ENCODE measurements at places on chromosomes 16 and 17.

- DNase-seq: no peak
Observed at GRCh38 chr17:9451934-9452333, 123.7 kb downstream of the STX8 start.

DNA sequence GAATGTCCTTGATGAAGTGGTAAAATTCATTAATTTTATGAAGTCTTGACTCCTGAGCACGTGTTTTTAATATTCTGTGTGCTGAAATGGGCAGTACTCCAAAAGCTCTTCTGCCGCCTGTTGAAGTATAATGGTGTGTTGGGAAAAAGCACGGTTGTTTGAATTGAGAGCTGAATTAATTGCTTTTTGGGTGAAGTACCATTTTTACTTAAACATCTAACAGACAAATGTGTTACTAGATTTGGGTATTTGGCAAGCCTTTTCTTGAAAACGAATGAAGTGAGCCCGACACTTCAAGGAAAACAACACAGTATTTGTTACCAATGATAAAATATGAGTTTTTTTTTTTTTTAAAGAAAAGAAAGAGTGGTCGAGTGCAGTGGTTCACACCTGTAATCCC lies 22.5 kb downstream of the WWP2 start:
- DNase-seq: no peak

- no peak for DNase-seq
Observed at GRCh38 chr17:41131979-41132378, 8.0 kb upstream of the KRTAP4-12 start.

GRCh38 chr17:60862482-60862881 lies 184.8 kb downstream of the BCAS3 start:
- DNase-seq: no peak

DNA sequence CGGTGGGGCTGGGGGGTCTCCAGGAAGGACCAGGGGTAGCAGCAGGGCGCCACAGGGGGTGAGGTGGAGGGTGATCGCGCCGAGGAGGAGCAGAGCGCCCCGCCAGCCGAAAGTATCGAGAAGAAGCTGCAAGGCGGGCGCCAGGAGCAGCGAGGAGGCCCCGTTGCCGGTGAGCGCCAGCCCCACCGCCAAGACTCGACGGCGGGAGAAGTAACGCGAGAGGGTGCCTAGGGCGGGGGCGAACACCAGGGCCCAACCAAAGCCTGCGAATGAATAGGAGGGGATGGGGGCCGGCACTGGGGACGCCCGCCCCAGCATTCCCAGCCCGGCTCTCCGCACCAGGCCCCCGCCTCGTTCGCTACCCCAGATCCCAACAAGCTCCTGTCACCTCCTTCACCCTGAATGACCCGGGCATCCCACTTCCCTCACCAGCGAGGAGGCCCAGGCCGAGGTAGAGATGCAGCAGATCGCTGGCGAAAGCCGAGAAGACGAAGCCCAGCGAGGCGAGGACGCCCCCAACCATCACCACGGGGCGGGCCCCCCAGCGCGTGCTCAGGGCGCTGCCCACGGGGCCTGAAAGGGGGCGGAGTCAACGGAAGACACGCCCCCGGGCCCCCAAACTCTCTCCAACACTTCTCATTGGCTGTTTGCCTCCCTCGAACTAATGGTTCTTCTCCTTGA lies 1.3 kb downstream of the SLC16A11 start:
- no peak for DNase-seq

- DNase-seq: peak; percentile 52
Observed at GRCh38 chr17:77186141-77186604, 45.4 kb downstream of the SEC14L1 start.

DNA sequence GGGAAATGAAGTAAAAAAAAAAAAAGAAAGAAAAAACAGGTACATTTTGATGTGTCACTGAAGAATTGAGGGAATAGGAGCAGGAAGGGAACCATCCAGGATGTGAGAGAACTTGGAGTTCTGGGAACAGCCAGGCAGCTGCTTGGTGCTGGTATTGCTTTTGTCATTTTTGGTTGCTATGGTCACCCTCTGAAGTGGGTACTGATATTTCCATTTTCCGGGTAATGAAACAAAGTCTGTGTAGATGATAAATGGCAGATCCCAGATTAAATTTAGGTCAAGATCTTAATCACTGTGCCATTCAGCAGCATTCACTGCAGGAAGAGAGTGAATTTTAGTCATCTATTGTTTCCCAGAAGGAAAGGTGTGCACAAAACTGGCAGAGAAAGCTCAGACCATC lies 93.6 kb downstream of the ABCA8 start:
- DNase-seq: no peak

DNA sequence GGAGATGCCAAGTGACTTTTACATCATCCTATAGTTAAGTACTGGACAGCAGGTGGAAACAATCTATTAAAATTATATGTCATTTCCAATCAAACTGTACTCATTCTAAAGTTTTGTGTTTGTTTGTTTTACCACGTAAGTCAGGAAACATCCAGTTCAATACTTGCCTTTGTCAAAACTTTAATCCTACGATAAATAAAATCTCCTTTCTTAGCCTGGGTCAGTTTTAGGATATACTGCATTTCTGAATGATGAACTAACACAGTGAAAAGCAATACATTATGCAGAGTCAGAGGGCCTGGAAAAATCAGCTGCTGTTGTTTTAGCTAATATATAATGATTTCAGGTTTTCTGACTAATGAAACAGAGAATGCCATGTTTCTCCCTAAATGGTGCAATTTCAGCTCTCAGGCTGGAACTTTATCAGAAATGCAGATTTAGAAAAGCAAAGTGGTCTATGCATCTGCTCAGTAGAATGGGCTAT lies 756.4 kb downstream of the CDH11 start:
- DNase-seq: no peak

DNA sequence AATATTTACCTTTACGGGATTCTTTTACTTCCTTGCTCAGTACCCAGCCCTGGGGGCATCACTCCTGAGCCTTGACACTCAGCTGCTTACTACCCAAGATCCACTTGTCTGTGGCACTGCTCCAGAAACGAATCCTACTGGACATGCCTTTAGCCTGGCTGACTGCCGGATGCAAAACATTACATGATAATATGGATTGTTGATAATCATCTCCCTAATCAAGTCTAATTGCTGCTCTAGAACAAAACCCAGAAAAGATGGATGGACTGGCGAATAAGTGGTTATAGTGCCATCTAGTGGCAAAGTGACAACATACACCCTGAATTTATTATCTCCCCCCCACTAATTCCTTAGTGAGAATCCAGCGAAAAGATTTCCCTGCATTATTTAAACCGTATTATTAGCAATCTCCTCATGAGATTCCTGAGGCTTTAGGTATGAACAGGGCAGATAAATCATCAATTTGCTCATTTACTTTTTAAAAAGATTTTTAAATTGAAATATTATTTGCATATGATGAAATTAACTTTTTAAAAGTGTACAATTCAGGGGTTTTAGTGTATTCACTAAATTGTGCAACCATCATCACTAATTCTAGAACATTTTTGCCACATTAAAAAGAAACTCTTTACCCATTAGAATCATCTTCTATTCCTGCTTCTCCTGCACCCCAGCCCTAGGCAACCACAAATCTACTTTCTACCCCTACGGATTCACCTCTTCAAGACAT lies 61.6 kb downstream of the RGS9 start:
- no peak for DNase-seq

GRCh38 chr16:3171181-3171854 lies 16.7 kb upstream of the OR1F1 start:
- DNase-seq: peak; percentile 52

DNA sequence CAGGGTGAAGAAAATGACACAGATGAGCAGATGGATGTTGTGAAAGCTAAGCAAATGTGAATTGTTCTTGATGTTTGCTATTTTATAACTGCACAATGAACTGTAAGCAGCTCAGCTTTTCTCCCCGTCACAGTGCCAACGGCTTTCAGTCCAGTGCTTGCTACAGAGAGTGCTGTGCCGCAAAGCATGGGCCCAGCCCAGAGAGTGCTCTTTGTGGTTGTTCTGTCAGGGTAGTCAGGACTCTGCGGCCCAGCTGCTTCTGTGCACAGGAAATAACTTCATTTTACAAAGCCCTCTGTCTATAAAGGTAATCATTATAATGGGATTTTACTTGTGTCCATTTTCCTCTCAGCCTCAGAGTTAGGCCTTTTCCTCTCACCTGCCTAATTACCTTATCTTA lies 39.1 kb downstream of the CDRT15 start:
- DNase-seq: no peak

GRCh38 chr17:62802561-62803205 lies 5.4 kb downstream of the MARCHF10 start:
- no peak for DNase-seq

DNA sequence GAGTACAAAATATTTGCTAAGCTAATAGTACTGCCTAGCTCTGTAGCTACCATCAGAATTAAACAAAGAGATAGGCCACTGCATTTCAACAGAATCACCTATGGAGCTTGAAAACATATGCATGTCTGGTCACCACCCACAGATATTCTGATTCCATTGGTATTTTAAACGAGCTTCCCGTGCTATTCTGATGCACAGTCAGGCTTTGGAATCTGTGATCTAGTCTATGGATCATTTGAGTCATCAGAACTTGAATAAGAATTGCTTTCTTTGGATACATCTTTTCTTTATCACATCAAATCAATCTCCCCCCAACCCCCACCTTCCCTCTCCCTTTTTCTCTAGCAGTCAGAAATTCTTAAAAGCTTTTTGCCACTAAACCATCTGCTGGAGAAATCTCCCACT lies 124.7 kb downstream of the NPIPB5 start:
- no peak for DNase-seq

- no peak for DNase-seq
Observed at GRCh38 chr16:86578061-86578599, at the start of gene FOXL1. FOXL1 (plus strand) TSS chr16:86578549; CDS start chr16:86578724, 175 bp downstream.

DNA sequence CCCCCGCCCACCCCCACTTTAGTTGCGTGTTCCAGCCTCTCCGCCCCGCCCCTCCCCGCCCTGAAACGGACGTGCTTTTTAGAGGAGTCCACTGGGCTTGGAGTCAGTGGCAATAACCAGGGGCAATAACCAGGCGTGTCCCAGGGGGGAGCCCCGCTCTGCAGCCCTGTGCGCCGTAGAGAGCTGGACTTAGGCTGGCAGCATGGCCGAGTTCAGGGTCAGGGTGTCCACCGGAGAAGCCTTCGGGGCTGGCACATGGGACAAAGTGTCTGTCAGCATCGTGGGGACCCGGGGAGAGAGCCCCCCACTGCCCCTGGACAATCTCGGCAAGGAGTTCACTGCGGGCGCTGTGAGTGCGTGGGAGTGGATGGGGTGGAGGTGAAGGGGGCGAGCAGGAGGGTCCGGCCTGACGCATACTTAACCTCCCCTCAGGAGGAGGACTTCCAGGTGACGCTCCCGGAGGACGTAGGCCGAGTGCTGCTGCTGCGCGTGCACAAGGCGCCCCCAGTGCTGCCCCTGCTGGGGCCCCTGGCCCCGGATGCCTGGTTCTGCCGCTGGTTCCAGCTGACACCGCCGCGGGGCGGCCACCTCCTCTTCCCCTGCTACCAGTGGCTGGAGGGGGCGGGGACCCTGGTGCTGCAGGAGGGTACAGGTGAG lies at the start of gene ALOX15B:
ALOX15B (plus strand) TSS at position 106 of the 657 bp plus-strand sequence; CDS start at position 203, 97 bp downstream.
- DNase-seq: no peak

DNA sequence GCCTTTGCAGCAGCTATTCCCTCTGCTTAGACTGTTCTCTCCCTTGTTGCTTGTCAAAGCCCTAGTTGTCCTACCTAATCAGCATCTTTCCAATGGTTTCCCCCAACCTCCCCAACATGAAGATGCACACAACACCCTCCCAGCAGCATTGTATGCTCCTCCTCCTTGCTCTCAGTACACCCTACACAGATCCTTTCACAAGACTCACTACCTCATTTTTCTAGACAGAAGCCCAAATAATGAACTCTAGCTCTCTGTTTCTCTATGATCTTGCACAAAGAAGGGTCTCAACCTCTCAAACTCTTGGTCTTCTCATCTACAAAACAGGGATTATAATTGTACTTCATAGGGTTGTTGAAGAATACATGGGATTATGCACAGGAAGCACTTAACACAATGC lies 19.4 kb downstream of the PSME3IP1 start:
- no peak for DNase-seq

- DNase-seq: no peak
Observed at GRCh38 chr16:57616876-57617275, 11.6 kb upstream of the ADGRG1 start.

DNA sequence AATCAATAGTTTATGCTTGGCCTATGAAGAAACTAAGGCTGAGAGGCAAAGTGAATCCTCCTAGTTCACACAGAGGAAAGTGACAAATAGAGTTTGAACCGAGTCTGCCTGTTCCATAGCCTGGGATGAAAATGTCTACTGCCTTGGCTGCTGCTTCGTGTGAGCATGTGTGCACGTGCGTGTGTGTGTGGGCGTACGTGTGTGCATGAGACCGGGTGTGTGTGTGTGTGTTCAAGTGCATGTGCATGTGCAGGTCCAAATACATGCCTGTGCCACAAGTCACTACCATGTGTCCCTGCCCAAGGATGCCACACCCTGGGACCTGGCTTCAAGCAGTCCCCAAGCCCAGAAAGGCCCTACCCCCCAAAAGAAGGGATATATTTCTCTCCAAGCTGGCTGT lies 13.6 kb downstream of the SEZ6 start:
- DNase-seq: no peak

- DNase-seq: no peak
Observed at GRCh38 chr16:49337814-49338350, 35.7 kb upstream of the C16orf78 start.

DNA sequence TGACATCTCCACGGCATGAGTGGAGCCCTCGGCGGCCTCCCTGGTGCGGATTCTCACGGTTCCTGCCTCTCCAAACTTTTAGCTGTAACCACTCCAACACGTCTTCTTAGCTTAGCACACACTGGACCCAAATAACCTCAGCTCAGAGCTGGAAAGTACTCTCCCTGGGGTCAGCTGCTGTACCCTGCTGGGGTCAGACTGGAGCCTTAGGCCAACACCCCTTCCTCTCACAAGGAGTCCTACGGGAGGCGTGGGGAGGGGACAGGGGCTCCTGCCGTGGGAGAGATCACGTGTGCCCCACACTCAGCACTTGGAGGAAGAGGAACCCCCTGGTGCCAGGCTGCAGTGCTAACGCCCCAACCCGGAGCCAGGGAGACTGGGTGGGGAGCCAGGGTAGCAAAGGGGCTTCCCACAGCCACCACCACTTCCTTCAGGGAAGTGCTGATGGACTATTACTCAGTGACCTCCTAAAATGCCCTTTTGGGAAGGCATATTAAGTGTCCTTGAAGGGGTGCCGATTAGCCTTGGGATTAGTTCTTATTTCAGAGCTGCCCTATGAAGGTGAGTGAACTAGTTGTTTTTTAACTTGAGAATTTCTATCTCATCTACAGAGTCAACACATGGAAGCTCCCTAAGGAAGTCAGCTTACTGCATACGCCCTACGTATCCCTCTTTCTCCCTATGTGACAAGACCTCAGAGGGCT lies 124.0 kb downstream of the HIC1 start:
- DNase-seq: no peak

DNA sequence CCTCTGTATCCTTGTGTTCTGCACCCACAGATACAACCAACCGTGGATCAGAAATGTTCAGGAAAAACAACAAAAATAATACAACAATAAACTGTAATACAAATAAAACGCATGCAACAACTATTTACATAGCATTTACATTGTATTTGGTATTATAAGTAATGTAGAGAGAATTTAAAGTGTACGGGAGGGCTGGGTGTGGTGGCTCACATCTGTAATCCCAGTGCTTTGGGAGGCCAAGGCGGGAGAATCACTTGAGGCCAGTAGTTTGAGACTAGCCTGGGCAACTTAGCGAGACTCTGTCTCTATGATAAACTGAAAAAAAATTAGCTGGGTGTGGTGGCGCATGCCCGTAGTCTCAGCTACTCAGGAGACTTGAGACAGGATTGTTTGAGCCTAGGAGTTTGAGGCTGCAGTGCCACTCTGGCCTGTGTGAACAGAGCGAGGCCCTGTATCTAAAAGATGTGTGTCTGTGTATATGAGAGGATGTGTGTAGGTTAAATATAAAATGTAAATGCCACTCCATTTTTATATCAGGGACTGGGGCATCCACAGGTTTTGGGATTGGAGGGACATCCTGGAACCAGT lies 13.3 kb downstream of the SEC14L1 start:
- DNase-seq: no peak

Measured in stimulated activated CD8-positive, alpha-beta memory T cell treated with anti-CD3 and anti-CD28 coated beads, Interleukin-7, amount 100 ng/mL, for 48 hours (primary cell).